ENCODE measurements at places on chromosomes 6 and 20.

- DNase-seq = no peak
Observed at GRCh38 chr6:89368999-89369398, 16.5 kb upstream of the UBE2J1 start.

DNA sequence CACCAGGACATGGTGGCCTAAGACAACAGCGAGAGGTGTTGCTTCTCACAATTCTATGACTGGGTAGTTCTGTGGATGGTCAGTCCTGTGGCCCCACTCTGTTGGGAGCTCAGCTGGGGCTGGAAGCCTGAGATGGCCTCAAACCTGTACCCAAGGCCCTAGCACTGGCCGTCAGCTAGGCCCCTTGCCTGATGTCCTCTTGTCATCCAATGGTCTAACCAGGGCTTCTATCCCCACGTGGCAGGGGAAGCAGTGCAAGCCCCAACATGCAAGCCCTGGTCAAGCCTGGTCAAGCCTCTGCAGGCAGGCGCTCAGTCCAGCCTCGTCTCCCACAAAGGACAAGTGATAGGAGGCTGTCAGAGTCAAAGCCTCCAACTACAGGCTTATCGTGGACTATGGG, 196.5 kb upstream of the CST7 start:
- no peak for DNase-seq

- DNase-seq = no peak
Observed at GRCh38 chr6:19866985-19867627, 29.9 kb downstream of the ID4 start.

DNA sequence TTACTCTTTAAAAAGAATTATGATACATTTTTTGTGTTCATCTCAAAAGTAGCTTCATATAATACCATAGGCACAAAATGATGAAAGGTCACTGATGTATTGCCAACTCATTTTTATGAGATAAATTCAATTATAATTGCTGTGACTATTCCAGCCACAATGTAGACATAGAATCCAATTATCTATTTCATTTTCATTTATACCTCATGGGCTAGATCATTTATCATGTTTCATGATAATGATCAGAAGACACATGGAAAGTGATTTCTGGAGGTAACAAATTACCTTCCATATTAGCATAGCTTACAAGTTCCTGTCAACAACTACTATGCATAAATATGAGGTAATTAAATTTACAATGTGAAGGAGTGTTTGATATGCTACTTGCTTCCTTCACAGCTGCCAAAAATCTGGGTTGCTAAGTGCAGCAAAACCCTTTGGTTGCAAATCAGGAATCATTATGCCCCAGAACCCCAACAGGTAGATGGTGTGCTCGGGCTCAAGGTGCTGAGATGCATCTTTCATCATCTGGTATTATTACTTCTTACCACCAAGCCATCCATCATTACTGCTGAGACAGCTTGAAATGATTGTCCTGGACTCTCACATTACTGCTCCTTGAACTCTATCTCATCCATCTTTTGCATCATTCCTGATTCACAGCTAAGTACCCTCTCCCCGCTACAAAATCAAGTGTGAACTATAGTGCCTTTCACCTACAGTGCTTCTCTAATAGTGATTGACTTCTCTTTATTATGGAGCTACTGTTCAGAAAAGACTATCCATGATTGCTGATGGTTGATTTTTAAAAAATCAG, 306.0 kb upstream of the THEMIS start:
- DNase-seq = no peak

DNA sequence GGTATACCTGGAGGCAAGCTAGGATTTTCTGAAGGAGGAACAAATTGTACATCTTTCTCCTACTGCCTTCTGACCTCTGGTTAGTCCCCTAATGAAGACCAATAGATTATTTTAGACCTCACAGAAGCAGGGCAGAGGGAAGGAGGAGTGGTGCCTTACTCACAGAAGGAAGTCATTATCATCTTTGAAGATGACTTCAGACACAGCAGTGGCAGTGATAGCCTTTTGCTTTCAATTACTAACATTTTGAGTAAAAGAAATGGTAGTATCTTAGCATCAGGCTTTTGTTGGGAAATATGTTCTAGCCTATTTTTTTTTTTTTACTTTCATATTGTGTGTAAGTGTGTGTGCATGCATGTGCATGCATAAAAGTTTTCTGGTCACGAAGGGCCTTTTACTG, 164.2 kb upstream of the PLN start:
- DNase-seq = no peak

- DNase-seq = no peak
Observed at GRCh38 chr6:14380901-14381828, 263.6 kb downstream of the CD83 start.

DNA sequence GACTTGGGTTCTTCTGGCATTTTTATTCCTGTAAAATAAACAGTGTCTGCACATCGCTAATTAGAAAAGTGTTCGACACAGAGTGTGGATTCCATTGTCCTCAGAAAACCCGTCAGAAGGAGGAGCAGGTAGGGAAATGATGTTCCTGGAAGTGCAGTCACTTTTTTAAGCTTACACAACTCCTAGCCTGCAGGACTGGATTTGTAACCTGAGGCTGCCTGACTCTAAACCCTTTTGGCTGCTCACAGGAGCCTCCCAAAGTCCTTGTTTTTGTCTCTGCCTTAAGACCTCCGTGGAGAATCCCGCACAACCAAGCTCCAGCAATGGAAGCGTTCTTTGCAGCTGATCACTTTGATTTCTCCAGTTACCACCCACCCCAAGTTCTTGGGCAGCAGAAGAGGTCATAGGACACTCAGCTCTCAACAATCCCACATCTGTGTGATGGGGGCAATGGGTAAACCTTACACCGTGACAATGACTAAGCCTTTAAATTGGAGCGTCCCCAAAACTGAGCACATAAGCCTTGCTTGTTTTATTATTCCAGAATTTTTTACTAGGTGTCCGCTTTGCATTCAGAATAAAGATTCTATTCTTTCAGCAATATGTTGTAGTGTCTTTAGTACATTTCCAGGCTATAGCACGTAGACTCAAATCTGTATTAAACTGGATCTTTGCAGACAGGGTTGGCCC, 227.9 kb downstream of the TBXT start:
- no peak for DNase-seq

- no peak for DNase-seq
Observed at GRCh38 chr6:138996524-138996923, 8.5 kb upstream of the REPS1 start.

GRCh38 chr6:169253337-169254238, at the start of gene THBS2:
Gene THBS2, minus strand, starts transcription at chr6:169253846. Its CDS starts 3,062 bp downstream, at chr6:169250784.
- no peak for DNase-seq

- no peak for DNase-seq
Observed at GRCh38 chr20:57567471-57568079, 6.7 kb downstream of the PCK1 start.

GRCh38 chr6:99151634-99152346, 197.7 kb downstream of the FAXC start:
- peak; percentile 43 for DNase-seq

GRCh38 chr20:44648068-44648467, 3.4 kb downstream of the ADA start:
- DNase-seq = no peak

- no peak for DNase-seq
Observed at GRCh38 chr20:48812600-48813445, 15.0 kb downstream of the PREX1 start.

- DNase-seq = no peak
Observed at GRCh38 chr6:56280126-56280525, 32.7 kb upstream of the COL21A1 start.

Data from stimulated activated CD4-positive, alpha-beta T cell treated with anti-CD3 and anti-CD28 coated beads, Interleukin-12 subunit alpha, Interleukin-12 subunit beta, amount 100 ng/mL, for 24 hours (primary cell).